ENCODE measurements at places on chromosomes 11 and 22. TPM values are rescaled to one million over a fixed set of nuclear protein-coding genes. Genes with fewer than 3 reads are reported as not detected.

GRCh38 chr11:83102834-83103233 is 31.1 kb upstream of the RAB30 start:
- H3K27me3 ChIP-seq = no peaks in the 10 kb centered on the region
- H3K4me1 ChIP-seq = no peaks in the 10 kb centered on the region

DAGLA gene
- 1.1 TPM for total RNA-seq

- no peaks in the 10 kb centered on the region for H3K36me3 ChIP-seq
- no peaks in the 10 kb centered on the region for H3K27me3 ChIP-seq
- H3K4me1 ChIP-seq = peaks cover 9% of the 10 kb centered on the region
- no peak for DNase-seq
Measured at GRCh38 chr11:79897896-79898295, 457.1 kb upstream of the TENM4 start.

GRCh38 chr22:43205748-43206508 is 19.0 kb upstream of the TTLL12 start:
- DNase-seq = no peak
- no peak overlapping the region for H3K4me3 ChIP-seq
- H3K27ac ChIP-seq = no peak overlapping the region

SART1 gene
- 39.5 TPM for total RNA-seq

DNA sequence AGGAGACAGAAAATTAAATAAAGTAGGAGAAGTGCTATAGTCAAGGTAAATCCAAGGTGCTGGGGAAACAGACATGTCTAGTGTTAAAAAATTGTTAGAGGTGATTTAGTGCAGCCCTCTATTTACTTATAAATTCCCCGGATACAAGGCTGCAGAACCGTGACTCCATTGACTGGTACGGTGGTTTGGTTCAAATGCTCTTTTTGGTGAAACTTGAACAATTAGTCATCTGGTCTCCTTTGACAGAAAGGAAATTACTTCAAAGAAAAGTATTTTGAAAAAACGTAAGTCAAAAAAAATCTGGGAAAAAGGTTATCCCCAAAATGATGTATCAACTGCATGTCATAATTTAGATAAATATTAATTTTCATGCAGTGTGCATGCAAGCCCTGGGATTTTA is 399.2 kb downstream of the CNTN5 start:
- peaks cover 44% of the 10 kb centered on the region for H3K4me1 ChIP-seq
- no peaks in the 10 kb centered on the region for H3K36me3 ChIP-seq

ADAMTS8 gene
- total RNA-seq = not detected

DNA sequence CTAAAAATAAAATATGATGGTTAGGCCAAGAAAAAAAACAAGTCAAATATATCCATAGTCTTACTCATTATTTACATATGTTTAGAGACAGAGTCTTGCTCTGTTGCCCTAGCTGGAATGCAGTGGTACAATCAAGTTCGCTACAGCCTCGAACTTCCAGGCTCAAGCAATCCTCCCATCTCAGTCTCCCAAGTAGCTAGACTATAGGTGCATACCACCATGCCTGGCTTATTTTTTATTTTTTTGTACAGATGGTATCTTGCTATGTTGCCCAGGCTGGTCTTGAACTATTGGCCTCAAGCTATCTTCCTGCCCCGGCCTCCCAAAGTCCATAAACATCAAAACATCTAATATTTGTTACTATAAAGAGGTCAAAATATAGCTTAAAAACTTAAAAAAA is 36.1 kb downstream of the C2CD3 start:
- H3K4me1 ChIP-seq = no peaks in the 10 kb centered on the region
- peaks cover 21% of the 10 kb centered on the region for H3K36me3 ChIP-seq
- DNase-seq = no peak
- H3K4me3 ChIP-seq = no peak overlapping the region

DNA sequence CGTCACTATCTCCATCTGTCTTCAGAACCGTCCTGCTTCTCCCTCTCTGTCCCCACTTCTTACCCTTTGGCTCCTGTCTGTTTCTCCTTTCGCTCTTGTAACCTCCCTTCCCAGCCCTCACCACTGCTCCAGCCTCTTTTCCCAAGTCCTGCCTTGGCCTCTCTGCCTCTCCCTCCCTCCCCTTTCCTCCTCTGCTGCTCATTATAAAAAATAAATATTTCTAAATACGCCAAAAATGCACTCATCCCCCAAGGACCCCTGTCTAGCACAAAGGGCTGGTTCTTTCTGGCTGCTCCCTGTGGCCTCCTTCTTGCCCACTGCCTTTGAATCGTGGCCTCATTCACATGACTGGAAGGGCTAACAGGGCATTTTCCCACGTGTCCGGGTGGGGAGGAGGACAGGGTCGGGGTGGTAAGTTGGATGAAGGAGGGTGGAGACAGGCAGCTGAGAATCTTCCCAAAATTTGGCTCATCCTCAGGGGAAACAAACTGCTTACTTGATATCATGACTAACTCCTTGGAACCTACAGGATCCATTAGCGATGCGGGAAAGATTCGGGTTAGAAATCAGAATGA is 26.4 kb upstream of the OAF start:
- H3K4me3 ChIP-seq = no peak overlapping the region
- H3K27me3 ChIP-seq = peaks cover 30% of the 10 kb centered on the region
- H3K36me3 ChIP-seq = no peaks in the 10 kb centered on the region
- H3K27ac ChIP-seq = no peak overlapping the region

DNA sequence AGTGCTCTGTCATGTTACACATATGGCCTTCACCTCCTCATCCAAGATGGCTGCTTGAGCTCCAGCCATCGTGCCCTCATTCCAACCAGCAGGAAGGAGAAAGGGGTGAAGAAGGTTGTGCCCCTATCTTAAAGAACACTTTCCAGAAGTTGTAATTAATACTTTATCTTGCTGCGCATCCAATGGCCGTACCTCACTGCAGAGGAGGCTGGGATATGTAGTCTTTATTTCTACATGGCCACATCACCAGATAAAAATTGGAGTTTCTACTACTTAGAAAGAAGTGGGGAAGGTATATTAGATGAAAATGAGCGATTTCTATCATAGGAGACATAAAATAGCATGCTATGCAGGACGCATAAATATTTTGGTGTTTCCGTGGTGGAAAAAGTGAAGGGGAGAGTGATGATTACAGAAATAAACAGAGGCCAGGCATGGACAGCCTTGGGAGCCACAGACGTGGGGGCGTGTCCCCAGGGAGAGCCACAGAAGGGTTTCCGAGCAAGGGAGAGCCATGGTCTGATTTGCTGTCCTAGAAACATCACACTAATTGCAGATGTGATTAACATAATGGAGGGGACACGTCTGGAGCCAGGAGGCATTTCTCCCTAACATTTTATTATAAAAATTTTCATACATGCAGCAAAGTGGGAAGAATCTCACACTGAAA is 8.8 kb upstream of the MB start:
- H3K4me1 ChIP-seq = peaks cover 13% of the 10 kb centered on the region
- no peak overlapping the region for H3K27ac ChIP-seq
- no peaks in the 10 kb centered on the region for H3K27me3 ChIP-seq

GRCh38 chr11:30878400-30878799 is 292.2 kb upstream of the MPPED2 start:
- no peak for DNase-seq
- H3K36me3 ChIP-seq = no peaks in the 10 kb centered on the region
- no peaks in the 10 kb centered on the region for H3K27me3 ChIP-seq
- H3K4me1 ChIP-seq = no peaks in the 10 kb centered on the region

CRYBA4 gene
- 1.6 TPM for total RNA-seq

GRCh38 chr11:115219376-115219775 is 284.8 kb downstream of the CADM1 start:
- no peak overlapping the region for H3K4me3 ChIP-seq
- no peak overlapping the region for H3K27ac ChIP-seq
- no peaks in the 10 kb centered on the region for H3K27me3 ChIP-seq
- H3K36me3 ChIP-seq = no peaks in the 10 kb centered on the region

- no peak overlapping the region for H3K4me3 ChIP-seq
- H3K36me3 ChIP-seq = no peaks in the 10 kb centered on the region
- no peak overlapping the region for H3K27ac ChIP-seq
- DNase-seq = no peak
Measured at GRCh38 chr11:94823102-94823732, 55.1 kb downstream of the AMOTL1 start.

DNA sequence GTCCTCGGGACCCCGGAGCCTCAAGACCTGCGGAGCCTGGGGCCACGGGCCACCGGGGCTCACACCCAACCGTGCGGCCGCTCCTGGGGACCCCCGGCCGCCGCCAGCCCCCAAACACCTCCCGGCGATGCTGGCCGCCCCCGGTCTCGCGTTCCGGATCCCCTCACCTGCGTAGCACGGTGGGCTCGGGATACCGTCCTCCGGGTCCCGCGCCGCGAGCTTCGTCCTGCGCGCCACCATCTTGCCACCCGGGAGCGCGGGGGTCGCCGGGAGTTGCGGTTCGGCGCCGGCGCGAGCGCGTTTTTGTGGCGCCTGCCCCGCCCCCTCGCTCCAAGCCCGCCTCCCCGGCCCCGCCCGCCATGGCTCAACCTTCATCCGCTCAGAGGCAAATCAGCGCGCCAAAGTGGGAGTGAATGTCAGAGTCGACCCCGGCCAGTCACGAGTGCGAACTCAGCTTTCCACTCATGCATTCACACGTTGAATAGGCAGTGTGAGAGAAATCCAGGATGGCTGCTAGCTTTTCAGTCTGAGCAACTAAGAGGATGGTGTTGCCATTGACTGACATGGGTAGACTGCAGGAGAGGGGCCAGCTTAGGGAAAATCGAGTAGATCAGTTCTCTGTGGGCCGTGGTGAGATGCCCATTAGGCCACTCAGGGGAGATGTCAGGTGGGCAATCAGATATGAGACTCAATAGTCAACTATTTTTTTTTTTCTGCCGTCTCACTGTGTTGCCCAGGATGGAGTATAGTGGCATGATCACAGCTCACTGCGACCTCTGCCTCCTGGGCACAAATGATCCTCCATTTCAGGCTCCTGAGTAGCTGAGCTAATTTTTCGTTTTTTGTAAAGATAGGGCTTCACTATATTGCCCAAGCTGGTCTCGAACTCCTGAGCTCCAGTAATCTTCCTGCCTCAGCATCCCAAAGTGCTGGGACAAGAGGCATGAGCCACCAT is 28.3 kb downstream of the SERHL2 start:
- DNase-seq = peak; percentile 87
- H3K27ac ChIP-seq = no peak overlapping the region
- H3K4me3 ChIP-seq = peak overlapping the region; percentile 76
